ENCODE measurements at places on chromosomes 1 and 21.

- DNase-seq: no peak
Measured at GRCh38 chr1:15196807-15197530, 43.4 kb downstream of the TMEM51 start.

GRCh38 chr1:61904354-61904753 lies 162.1 kb downstream of the PATJ start:
- DNase-seq: no peak

DNA sequence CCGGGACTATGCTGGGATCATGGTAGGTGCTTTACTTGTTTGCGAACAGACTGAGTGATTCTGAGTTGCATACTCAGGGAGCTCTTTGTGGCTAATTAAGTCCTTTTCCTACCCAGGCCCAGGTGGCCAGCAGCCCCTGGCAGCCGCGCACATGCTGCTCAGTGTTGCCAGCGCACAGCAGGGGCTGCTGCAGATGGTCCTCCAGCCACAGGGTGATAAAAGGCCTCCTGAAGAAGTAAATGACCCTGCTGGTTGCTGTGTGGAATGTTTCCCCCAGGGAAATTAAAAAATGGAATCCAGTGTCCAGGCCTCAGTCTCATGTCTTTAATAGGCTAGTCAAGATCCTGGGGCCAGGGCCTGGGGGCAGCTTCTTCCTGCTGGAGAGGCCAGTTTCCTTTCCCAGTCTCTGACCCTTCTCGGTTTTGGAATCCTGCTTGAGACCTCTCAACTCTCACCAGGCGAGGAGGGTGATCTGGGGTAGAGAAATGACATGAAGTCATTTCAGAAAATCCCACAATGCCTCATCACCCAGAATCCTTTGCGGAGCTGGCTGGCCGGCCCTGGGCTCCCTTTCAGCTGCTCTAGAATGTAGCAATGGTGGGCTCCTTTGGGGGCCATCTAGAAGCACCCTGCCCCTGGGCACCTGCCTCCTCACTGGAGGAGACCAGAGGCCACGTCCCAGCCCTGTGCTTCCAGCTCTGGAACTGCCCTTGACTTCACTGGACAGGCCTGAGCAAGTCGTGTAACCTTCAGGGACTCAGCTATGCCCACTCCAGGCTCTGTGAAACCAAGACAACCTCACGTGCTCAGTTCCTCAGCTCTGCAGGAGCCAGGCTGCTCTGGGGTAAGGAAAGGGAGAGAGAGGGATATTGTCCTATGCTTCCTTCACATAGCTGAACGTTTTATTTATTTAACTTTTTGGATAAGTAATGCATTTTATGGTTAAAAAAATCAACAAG lies 131.4 kb downstream of the MRPS6 start:
- no peak for DNase-seq

DNA sequence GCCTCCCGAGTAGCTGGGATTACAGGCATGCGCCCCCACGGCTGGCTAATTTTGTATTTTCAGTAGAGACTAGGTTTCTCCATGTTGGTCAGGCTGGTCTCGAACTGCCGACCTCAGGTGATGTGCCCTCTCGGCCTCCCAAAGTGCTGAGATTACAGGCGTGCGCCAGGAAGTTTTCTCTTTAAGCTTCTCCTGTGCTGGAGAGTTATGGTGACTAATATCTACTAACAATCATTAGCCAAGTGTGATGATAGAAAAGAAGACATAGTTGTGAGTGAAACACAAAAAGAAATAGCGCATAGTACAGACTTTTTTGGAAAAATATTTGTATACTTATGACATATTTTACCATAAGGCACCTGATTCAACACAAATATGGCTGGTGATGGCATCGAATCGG lies 56.5 kb downstream of the SETD4 start:
- DNase-seq: no peak

DNA sequence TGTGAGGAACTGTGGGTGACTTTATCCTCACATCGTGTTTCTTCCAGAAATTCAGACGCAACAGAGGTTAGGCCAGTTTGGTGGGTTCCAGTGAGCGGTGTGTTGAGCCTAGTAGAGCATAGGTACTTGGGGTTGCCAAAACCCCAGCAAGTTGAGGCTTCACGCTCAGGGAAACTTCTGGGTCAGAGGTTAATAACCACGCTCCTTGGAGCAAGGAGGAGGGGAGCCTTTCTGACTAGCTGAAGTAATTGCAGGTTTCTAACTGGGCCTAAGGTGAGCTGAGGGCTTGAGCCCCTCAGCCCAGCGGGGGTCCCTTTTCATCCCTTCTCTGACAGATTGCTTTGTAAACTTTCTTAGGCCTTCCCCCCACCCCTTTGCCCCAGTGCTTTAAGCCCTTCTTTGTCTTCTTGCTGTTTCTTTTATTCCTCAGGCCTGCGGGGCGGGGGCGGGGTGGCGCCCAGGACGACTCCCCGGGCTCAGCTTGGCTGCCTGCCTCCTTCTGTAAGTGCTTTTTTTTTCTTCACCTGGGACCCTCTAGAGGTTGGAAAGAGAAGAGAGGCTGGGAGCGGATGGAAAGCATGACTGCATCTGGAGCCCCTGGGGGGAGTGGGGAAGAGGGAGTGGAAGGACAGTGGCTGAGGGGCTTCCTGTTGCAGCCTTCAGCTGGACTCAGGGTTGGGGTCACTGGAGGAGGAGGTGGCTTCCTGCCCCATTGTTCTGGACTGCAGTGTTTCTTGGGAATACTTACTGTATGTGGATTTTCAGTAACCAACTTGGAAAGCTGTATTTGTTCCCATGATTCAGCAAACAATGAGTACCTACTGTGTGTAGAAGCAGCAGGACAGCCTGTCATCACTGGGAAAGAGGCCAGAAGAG lies 1.3 kb upstream of the ZNF436 start:
- DNase-seq: no peak

DNA sequence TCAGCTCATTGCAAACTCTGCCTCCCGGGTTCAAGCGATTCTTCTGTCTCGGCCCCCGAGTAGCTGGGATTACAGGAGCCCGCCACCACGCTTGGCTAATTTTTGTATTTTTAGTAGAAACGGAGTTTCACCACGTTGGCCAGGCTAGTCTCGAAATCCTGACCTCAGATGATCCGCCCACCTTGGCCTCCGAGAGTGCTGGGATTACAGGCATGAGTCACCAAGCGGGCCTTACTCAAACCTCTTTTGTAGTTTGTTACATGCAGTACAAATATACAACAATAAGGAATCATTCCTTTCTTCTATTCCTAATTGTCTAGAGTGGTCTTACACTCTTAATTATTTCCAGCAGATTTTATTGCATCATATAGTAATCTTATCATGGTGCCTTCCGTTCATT lies 16.6 kb downstream of the SPATA17 start:
- DNase-seq: no peak

GRCh38 chr1:203636291-203636690 lies 9.7 kb downstream of the ATP2B4 start:
- DNase-seq: no peak

GRCh38 chr21:20642681-20643080 lies 355.5 kb upstream of the NCAM2 start:
- DNase-seq: no peak

- no peak for DNase-seq
Measured at GRCh38 chr1:47477595-47478080, 39.8 kb downstream of the FOXD2 start.

DNA sequence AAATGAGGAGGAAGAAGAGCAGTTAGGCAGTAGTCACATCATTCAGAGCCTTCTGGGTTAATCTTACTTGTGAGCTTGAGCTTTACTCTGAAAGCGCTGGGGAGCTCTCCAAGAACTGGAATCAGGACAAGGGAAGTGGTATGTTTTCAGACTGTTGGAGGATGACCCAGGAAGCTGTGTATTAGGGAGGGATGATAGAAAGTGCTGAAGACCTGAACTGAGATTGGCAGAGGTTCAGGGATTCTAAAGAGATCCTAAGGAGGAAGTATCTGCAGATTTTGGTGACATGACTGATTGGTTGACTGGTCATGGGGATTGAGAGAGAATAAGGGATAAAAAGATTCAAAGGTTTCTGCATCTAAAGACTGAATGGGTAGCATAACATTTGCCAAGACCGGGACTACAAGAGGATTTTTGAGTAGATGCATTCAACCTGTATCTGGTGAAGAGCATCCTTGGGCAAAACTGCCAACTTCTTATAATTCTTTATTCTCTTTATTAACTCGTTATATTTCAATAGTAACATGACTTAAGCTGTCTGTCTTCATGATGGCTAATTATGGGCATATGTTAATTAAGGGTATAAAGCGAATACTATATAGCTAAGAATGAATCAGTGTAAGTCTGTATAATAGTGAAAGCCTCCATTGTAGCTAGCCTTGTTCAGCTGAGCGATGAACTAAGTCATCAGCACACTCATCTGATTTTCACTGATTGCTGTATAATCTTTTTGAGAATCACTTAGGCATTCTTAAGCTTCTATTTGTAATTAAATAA lies 41.8 kb downstream of the XCL1 start:
- DNase-seq: no peak

DNA sequence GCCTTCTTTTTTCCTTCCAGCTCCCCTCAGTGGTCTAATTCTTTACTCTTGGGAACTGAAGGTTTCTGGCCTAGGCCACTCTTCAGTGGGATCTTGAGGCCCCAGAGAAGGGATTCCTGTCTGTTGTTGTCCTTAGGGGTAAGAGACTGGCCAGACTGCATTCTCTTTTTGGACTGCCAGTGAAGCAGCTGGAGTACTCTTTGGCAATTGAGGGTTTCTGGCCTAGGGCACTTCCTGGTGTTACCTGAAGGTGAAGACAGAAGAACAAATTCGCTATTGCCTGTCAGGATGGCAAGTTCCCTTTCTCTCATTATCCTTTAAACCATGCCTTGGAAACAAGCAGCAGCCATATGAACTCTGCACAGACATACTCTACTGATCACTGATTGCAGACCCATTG lies 286.6 kb upstream of the ZP4 start:
- DNase-seq: no peak

Data from foreskin fibroblast (primary cell).